Sciatic nerve (tissue), 2 donors: ENCODE measurements at places on chromosomes 7 and 10.

- no peak for DNase-seq
Measured at GRCh38 chr7:1919539-1920265, 249.6 kb downstream of the ELFN1 start.

DNA sequence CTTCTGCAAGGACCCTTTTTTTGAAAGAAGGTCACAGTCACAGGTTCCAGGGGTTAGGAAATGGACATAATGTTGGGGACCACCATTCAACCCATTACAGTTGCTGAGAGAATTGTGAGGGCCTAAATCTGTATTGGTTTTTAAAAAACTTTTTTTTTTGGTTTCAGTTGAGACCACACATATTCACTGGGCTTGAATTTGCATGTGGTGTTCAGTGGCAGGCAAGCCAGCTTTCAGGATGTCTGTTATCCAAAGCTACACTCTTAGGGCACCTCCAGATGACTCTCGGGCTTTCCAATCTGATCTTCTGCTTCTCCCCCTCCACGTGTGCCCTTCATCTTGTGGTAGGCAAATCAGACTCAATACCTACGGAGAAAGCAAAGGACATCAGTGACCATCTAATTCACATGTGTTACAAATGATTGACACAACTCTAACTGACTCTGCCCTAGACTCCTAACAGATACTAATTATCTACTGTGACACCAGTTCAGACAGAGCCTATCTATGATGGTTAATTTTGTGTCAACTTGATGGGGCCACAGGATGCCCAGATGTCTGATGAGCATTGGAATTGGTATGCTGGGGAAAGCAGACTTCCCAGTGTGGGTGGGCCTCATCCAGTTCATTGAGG lies 93.3 kb upstream of the ELMO1 start:
- no peak for DNase-seq

DNA sequence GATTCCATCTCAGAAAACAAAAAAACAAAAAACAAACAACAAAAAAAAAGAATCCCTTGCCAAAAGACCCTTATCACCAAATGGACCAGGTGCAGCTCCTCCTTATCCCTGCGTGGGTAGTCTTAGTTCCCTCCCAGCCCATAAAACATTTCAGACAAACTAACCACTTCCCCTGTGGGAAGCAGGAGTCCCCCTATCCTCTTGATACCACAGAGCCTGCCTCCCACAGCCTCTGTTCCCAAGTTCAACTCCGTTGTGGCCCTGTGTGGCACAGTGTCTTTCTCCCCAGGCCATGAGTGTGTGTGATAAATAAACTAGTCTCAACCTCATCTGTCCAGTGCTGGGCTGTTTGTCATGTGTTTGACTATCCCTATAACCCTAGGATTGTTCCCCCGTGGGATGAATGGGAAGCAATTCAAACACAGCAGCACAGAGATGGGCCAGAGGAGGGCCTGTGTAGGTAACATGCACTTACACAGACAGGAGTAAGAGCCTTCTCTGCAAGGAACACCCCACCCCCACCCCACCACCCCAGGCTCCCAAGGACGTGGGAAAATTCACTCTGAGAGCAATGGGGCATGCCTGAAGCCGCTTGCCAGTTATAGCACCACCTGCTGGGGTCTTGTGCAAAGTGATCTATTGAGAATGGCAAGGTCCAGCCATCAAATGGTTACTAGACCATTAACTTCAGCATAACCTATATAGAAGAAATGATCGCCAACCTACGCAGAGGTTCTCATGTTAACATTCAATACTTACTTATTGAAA lies 147.1 kb upstream of the GHITM start:
- no peak for DNase-seq

- DNase-seq = no peak
Measured at GRCh38 chr7:16278167-16278787, 143.1 kb downstream of the CRPPA start.
